ENCODE measurements at places on chromosomes 4 and X.

DNA sequence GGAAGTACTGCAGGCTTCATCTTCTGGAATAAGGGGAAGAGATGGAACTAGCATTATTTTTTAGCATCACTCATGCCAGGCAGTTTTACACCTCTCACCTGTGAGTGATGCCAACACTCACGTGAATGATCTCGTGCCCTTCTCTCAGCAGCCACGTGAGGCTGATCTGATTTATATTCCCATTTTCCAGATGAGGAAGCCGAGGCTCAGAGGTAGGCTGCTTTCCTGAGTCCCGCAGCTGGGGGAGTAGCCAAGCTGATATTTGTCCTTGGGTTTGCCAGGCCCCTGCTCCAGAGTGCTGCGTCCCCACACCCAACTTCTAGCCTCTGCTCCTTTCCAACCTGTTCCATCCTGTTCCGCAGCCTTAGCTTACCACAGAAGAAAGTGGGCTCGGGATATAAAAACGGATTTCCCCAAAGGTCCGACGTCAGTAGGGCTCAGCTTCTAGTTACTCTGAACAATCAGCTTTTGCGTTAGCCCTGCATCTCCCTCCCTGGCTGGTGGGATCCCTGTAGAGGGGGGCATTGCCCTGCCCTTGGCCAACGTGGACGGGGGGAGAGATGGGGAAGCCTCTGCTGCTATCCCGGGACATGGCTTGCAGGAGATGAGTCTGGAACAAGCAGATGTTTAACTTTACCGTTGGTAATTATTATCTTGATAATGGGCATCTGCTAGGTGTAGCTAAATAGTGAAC is 9.3 kb downstream of the EVC start:
- DNase-seq, result no peak

DNA sequence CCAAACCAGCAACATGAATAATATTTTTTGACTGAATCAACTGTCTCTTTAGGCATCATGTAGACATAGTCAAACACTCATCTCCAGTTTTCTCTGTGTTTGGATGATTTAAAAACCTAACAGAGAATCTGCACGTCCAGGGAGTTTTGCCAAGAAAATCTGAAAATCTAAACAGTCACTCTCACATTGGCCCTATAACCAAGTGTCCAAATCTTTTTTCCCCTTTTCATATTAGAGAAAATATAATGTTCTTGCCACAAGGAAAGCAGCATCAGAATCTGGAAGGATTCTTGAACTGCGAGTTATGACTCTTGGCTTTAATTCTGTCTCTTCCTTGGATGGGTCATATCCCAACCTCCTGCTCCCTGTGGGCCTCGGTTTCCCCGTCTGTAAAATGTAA is 8.8 kb upstream of the CHRDL1 start:
- no peak for DNase-seq

GRCh38 chrX:499870-500364 is 113.2 kb upstream of the PPP2R3B start:
- DNase-seq, result no peak

DNA sequence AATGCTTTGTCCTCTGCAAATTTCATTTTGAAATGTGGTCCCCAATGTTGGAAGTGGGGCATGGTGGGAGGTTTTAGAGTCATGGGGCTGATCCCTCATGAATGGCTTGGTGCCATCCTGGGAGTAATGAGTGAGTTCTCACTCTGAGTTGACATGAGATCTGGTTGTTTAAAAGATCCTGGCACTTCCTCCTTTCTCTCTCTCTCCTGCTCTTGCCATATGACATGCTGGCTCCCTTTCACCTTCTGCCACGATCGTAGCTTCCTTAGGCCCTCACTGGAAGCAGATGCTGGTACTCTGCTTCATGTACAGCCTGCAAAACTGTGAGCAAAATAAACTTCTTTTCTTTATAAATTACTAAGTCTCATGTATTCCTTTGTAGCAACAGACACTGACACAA is 262.0 kb downstream of the IL15 start:
- DNase-seq, result no peak

- DNase-seq, result no peak
These were observed 2.1 kb downstream of the C4orf54 start for GRCh38 chr4:99655308-99656081.

- DNase-seq, result no peak
These were observed 300.5 kb downstream of the TRIML1 start for GRCh38 chr4:188439641-188440311.

GRCh38 chrX:9293051-9293496 is 171.8 kb upstream of the TBL1X start:
- DNase-seq, result no peak

GRCh38 chr4:98603683-98604521 is 54.5 kb downstream of the TSPAN5 start:
- DNase-seq, result no peak

DNA sequence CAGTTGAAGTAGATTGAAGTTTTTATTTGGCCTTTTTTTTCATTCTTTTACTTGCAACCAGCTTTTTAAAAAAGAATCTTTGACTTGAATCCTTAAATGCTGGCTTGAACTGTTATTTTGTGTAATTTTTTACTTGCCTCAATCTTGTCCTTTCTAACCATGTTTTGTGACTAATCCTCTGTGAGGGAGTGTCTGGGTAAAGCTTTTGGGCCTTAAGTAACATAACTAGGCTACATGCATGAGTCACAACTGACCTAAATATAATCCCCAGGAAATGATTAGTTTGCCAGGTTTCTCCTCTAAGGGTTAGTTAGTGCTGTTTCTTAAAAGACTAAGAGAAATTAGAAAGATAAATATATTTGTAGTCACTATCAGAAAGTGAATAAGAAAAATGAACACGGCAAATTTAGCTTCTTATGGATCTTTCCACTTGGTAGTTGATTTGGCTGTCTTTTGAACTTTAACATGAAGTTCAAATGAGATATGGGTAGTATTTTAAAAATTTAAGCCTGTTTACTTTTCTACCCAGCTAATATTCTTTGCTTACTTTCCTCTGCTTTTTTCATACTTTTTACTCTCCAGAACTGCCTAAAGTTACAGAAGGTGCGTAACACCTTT is 13.0 kb downstream of the EXOC1 start:
- no peak for DNase-seq

DNA sequence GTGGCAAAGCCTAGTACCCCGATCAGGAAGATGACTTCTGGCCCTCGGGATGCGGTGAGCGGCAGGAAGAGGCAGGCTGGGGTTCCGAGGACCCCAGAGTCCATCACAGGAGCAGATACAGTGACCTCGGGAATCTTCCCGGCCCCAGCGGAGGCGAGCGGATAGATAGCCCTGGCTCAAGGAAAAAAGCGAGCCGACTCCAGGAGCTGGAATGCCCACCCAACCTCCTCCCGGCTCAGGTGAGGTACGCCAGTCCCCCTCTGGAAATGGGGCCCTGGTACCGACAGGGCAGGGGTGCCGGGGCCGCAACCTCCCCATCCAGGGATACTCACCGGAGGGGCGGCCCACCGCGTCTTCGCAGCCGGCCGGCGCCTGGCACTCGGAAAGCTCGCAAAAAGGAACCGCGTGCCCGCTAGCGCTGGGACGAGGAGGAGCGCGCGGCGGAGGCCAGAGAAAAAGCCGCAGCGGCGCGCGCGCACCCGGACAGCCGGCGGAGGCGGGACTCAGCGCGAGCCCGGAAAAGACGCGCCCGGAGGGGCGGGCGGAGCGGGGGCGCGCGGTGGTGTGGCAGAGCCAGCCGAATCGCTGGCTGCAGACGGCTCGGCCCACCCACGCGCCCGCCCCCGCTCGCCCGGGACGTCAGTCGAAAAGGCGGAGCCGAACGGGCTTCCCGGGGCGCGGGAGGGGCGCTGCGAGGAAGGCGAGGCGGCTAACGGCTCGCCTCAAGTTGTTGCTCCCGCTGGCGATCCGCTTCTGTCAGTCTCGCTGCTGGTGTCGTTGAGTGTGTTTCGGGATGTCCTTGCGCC is at the start of gene ACSL4:
ACSL4 (minus strand) TSS at position 451 of the 806 bp plus-strand sequence. CDS start 49,894 bp downstream, outside the sequence.
- peak; percentile 67 for DNase-seq

DNA sequence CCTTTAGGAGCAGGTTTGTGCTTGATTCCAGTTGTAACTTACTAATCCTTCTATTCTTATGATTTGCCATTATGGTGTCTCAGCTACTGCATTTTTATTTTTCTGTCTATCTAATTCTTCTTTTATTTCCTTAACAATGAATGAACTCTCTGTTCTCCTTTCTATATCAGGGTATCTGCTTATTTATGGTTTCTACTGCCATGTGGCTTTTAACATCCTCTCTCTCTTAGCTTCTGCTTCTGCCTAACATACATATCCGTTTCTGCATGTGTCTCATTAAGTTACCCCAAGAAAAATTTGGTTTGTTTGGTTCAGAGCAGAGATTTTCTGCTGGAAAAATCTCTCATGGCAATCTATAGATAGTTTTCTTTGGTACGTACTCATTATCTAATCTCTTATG is 614.4 kb downstream of the RPA4 start:
- no peak for DNase-seq

DNA sequence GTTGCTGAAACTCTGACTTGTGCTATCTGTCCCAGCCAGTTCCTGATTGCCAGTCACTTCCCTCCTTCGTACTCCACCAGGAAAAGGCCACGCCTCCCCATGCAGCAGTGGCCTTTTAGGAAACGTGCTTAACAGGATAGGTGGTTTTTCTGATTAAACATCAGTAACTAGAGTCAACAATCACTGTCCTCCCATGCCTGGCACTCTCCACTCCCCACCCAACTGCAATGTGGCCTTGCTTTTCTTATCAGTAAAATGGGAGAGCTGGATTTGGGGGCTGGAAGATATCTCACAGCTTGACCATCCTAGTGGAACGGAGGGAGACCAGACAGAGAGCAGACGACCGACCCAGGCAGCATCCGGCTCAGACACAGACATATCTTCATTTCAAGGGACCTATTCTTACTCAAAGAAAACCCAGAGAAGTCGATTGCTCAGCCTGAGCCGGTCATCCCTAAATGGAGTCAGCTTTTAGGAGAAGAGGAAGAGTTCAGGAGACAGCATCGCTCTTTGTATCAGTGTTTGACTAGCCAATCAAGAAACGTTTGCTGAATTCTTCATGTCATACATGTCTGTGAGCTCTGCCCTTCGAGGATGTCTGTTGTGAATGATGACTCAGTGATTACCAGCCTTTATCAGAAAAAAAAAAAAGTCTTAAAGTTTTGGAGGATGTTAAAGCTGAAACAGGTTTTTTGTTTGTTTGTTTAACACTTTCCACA is 12.7 kb upstream of the UBA6 start:
- DNase-seq, result no peak

GRCh38 chrX:53718073-53718472 is 31.6 kb upstream of the HUWE1 start:
- DNase-seq, result no peak

DNA sequence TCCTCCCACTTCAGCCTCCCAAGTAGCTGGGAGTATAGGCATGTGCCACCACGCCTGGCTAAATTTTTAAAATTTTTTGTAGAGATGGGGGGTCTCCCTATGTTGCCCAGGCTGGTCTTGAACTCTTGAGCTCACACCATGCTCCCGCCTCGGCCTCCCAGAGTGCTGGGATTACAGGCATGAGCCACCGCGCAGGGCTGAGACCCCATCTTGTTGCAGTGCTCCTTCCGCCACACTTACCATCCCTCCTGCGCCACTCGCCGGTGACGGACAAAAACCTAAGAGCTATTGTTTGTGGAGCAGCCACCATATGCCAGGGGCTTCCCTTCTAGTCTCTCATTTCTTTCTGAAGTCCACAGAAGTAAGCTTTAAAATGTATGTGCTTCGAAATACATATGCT is 34.5 kb downstream of the NSG1 start:
- DNase-seq, result no peak

DNA sequence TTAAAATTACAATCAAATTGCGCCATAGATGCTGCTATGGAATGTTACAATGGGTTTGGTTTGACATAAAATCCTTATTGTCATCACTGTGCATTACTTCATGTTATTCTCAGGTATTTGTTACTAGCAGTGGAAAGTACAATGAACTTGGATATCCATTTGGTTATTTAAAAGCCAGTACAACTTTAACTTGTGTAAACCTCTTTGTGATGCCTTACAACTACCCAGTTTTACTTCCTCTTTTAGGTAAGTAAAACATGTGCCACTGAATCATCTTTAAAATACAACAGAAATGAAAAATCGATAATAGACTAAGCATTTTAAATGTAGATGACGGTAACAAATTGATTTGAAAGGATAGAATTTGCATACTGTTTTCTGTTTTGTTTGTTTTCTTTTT is 35.6 kb downstream of the INTS6L start:
- DNase-seq, result no peak

- peak; percentile 5 for DNase-seq
These were observed 1509.6 kb downstream of the ADGRL3 start for GRCh38 chr4:62709618-62710252.

DNA sequence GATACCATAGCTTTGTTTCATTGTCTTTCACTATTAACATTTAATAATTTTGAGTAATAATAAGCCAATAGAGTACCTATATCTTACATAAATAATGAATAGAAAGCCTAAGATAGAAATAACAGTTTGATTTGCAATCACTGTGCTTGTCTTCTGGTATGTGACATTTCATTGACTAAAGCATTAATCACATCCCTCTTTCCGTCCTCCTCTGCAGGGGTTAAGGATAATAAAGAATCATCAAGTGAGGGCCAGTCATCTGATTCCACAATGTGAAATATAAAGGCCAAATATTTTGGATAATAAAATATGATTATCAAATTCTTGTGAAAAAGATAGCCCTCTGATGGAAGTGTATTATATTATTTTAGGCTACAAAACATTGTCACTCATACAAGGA is 2073.4 kb downstream of the ARAP2 start:
- DNase-seq, result no peak

DNA sequence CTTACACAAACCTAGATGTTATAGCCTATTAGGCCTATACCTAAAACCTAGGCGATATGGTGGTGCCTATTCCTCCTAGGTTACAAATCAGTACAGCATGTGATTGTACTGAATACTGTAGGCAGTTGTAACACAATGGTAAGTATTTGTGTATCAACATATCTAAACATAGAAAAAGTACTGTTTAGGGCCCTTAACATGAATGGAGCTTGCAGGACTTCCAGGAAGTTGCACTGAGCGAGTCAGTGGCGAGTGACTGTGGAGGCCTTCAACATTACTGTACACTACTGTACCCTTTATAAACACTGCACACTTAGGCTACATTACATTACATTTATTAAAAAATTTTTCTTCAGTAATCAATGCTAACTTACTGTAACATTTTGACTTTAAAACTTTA is 37.8 kb downstream of the WWC2 start:
- no peak for DNase-seq

GRCh38 chr4:159144112-159144694 is 41.3 kb downstream of the RAPGEF2 start:
- DNase-seq, result no peak

- DNase-seq, result no peak
These were observed 890 bp upstream of the NAP1L5 start for GRCh38 chr4:88698519-88698918.

- DNase-seq, result no peak
These were observed 298.7 kb downstream of the C4orf33 start for GRCh38 chr4:129394635-129395034.

GRCh38 chr4:61195101-61195500 is 5.0 kb upstream of the ADGRL3 start:
- no peak for DNase-seq

- no peak for DNase-seq
These were observed 124.4 kb upstream of the SLC34A2 start for GRCh38 chr4:25531272-25531671.

GRCh38 chr4:186740822-186741221 is 17.2 kb upstream of the FAT1 start:
- DNase-seq, result no peak

- no peak for DNase-seq
These were observed 256.2 kb downstream of the FSTL5 start for GRCh38 chr4:161907590-161907955.
